AG09309 (cell line): ENCODE measurements at places on chromosomes 3 and 15.

DNA sequence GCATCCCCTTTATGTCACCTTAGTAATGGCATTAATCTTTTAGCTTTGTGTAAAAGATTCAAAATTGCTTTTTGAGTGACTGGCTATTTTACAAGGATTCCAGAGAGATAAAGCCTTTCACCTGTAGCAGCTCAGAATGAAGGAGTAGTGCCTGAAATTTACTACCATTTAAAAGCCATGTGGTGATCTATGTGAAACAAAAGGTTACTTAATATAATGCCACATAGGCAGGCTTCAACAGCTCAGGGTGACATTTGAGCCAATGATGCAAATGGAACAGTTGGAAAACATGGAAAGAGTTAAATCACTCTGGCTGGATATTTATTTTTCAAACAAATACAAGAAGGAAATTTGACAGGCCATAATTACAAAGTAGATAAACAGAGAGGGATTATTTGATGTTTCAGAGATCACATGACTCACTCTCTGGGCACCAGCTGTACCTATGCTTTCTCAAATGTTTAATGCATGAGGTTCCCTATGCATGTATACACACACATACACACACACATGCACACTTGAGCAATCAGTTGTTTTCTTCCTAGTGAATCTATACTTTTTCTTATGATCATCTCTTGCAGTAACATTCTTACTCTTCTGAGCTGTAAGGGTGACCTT, 171.5 kb downstream of the ZMAT3 start:
- DNase-seq = no peak

- DNase-seq = no peak
These were observed 356.8 kb upstream of the ATP11B start for GRCh38 chr3:182436547-182436946.

GRCh38 chr3:186099178-186099577, 9.7 kb downstream of the ETV5 start:
- no peak for DNase-seq

DNA sequence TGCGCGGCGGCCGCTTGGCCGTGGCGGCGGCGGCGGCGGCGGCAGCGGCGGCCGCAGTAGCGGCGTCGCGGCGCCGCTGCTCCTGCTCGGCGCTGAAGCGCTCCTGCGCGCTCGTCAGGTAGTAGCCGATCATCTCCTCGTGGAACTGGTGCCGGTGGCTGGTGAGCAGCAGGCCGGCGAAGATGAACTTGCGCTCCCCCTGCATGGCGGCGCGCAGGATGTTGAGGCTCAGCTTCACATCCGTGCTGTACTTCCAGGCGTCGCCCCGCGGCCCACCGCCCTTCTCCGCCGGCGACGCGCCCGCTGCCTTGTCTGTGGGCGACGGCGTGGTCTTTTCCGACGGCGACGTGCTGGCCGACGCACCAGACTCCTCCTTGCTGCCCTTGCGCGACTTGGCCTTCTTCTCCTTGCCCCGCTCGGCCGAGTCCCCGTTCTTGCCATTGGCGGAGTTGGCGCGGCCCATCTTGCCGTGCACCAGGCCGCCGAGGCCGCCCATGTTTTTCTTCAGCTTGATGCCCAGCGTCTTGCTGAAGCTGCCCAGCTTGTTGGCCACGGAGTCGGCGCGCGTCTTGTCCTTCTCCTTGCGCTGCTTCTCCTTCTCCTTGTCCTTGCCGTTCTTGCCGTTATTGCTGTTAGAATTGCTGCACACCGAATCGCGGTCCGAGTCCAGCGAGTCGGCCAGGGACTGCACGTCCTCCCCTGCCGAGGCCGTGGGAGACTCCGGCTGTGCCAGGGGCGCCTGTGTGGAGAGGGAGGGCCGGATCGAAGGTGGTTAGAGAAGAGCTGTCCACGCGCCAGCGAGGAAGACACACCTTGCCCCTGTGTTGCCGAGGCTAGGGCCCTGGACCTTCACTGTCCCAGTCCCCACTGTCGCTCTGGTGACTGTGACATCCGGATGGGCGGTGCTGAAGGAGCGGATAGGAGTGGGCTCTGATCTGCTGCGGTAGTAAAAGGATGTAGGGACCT, 157.6 kb downstream of the KLF13 start:
- no peak for DNase-seq

GRCh38 chr3:14117468-14118399, 6.9 kb downstream of the CHCHD4 start:
- DNase-seq = no peak

- DNase-seq = no peak
These were observed 15.2 kb upstream of the PTPN9 start for GRCh38 chr15:75594276-75594675.

- DNase-seq = no peak
These were observed 1.3 kb downstream of the ACTR8 start for GRCh38 chr3:53880396-53881345.

- DNase-seq = no peak
These were observed 186.9 kb downstream of the FAM43A start for GRCh38 chr3:194872669-194872977.

- DNase-seq = no peak
These were observed 610 bp downstream of the EPHB3 start for GRCh38 chr3:184561913-184562877.

GRCh38 chr3:138638641-138639040, 30.1 kb downstream of the FAIM start:
- DNase-seq = no peak

DNA sequence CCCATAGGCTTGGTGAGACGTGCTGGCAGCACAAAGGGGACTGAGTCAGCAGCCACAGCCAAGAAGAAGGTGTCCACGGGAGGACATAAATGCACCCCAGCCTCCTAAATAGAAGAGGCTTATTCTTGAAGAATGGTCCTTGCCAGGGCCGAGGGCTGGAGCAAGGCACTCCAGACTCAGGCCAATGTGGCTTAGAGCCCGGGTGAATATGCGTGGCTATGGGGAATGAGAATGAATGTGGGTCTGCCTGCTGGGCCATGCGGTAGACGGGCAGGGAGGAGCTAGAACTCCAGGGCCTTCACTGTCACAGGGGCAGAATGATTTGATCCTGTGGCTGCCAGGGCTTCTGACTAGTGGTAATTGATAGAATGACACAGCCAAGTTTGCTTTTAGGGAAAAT, 34.0 kb downstream of the DHX30 start:
- DNase-seq = no peak

DNA sequence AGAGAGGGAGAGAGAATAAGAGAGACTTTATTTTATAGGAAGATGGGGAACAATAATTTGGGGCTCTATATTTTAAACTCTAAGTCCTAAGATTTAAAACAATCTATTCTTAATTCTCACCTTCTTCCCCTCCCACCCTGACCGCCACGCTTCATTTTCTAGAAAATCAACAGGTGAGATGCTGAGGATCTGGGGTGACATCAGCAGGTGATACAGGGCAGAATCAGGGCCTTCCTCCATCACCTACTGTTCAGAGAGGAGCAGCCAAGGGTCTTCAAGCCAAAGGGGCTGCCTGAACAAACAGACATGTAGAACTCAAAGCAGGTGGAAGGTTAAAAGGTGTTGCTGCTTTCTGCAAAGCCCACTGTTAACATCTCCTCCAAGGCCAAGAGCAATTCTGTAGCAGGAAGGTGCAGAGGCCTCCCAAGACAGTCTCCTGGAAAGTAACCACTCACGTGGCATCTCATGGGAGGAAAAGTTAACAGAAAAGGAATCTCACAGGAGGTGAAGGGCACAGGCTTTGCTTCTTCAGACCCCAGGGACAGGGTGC, 183.6 kb upstream of the TLE3 start:
- DNase-seq = no peak

GRCh38 chr3:43994657-43995546, 246.8 kb upstream of the TOPAZ1 start:
- no peak for DNase-seq

- no peak for DNase-seq
These were observed 40.8 kb upstream of the ATP1B3 start for GRCh38 chr3:141835557-141836229.

GRCh38 chr3:140859592-140860336, 81.9 kb upstream of the SLC25A36 start:
- DNase-seq = no peak

GRCh38 chr15:25640381-25640780, 201.6 kb upstream of the UBE3A start:
- DNase-seq = no peak

DNA sequence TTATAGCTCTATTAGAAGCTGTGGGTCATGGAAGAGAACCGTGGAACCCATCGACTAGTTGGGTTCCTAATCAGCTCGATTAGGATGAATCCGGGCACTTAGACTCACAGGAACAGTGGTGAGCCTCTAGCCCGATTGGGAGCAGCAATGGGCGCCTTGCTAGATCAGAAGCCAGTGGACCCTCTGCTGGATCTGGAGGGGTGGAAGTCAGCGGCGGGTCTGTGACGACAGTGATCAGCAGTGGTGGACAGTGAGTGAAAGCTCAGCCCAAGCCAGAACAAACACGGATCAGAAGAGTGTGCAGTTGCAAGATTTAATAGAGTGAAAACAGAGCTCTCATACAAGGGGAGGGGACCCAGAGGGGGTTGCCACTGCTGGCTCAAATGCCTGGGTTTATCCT, 1170.2 kb downstream of the OTOL1 start:
- no peak for DNase-seq

GRCh38 chr3:198088421-198088955, 128.5 kb downstream of the LMLN start:
- no peak for DNase-seq
